Putamen (tissue), 1 donor: ENCODE measurements at places on chromosomes 1 and 21.
A peak's percentile ranks its signal among the peaks of the same experiment; 100 is the strongest.

DNA sequence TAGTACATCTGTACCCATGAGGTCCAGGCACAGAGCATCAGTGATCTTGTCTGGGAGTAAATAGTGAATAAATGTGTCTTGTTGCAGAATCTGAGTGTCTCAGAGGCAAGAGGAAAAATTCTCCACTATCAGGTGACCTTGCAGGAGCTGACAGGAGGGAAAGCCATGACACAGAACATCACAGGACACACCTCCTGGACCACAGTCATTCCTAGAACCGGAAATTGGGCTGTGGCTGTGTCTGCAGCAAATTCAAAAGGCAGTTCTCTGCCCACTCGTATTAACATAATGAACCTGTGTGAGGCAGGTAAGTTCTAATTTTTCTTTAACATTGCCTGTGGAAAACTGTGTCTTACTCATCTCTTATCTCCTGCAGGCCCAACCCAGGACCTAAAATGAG, 43.1 kb downstream of the IL12RB2 start:
- no peak for DNase-seq

DNA sequence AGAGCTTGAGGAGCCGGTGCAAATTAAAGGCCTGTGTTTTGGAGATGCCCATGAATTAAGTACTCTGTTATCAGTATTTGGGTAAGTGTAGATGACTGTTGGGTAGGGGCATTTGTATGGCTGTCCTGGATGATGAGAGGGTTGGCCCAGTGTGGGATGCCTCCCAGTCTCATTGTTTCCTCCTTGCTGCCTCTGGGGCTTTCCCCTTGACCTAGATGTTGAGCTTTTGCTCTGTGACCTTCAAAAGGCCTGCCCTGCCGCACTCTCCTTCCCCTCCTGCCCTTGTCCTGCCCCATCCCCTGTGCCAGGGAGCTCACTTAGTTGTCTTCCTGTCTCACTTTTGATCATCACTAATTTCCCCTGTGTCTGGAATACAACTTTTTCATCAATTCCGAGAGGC, 10.0 kb downstream of the GALNT2 start:
- no peak for DNase-seq

DNA sequence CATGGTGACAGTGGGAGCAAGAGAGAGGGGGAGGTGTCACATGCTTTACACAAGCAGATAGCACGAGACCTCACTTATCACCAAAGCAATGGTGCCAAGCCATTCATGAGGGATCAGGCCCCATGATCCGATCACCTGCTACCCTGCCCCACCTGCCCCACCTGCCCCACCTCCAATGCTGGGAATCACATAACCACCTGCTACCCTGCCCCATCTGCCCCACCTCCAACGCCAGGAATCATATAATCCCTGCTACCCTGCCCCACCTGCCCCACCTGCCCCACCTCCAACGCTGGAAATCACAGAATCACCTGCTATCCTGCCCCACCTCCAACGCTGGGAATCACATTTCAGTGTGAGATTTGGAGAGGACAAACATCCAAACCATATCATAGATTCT, 10.6 kb upstream of the AIRE start:
- DNase-seq: no peak

- no peak for DNase-seq
Measured at GRCh38 chr21:42843056-42843455, 36.3 kb downstream of the WDR4 start.

- DNase-seq: no peak
Measured at GRCh38 chr1:205014783-205015182, 28.2 kb upstream of the CNTN2 start.

DNA sequence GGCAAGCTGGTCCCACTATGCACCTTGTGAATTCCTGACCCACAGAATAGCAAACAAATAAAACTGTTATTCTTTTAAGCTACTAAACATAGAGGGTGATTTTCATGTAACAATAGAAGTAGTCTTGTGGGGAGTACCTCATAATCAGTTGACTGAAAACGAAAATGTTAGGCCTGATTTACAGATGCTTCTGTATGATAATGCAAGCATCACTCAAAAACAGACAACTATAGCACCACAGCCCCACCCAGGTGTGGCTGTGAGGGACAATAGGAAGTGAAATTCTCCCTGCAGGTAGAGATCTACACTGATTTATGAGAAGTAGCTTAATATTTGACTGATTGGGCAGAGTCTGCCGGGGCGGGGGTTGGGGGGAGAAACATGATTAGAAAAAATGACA, 26.5 kb upstream of the KRTAP19-8 start:
- DNase-seq: no peak

DNA sequence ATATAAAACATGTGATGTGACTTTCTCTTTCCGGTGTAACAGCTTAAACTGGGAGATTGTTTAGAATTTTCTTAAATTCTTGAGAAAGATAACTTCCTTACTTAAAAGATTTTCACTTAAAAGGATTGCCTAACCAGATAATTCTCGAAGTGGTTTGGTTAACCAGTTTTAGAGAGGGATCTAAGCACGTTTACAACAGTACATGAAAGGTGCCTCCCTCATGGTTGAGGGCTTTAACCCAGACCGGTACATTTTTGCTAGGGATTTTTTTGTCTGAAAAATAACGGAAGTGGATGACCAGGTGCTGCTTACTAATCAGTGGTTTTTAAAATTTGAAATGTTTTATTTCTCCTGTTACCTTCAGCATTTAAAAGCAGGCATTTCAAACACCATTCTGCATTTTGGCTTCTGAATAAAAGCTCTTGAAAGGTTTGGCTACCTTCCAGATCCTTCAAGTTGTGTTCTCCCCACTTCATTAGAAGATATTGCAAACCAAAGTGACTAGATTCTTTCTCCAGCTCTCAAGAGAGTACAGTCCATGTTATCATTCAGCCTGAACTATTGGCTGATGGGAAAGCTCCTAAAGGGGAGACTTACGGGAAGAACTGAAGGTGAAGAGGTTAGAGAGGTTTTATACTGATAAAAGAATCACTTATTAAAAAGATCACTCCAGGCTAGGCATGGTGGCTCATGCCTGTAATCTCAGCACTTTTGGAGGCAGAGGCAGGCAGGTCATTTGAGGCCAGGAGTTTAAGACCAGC, 12.8 kb downstream of the S100PBP start:
- no peak for DNase-seq

DNA sequence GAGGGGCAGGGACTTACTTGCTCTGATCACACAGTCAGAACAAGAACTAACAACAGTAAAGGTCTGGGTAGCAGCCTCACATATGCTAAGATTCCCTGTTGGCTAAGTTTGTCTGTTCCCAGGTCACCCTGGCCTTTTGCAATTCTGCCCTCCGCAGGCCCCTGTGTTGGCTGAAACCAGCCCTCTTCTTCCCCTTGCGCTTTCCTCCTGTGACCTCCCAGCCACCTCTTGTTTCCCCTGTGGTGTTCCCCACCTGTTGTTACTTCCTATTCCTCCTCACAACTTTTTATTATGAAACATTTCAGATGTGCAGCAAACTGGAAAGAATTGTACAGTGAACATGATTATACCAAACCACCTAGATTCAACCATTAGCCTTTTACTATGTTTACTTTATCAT, 23.4 kb downstream of the MAPKAPK2 start:
- DNase-seq: no peak

DNA sequence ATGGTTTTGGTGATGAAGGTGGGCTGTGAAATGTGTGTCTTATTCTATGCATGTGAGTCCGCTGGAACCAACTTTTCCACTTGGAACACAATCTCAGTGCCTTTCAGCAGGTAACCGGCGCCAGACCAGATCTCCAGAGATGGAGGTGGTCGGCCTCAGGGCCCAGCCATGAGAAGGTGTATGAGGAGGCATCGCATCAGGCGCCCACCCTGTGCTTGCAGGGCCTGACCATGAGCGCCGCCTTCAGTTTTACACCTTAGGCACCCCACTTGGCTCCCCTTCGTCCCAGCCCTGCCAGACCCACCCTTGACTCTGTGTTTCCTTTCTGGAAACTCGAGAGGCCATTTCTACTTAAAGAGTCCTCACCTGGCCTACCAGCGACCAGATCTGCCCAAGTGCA, 48.6 kb upstream of the ATF3 start:
- no peak for DNase-seq

DNA sequence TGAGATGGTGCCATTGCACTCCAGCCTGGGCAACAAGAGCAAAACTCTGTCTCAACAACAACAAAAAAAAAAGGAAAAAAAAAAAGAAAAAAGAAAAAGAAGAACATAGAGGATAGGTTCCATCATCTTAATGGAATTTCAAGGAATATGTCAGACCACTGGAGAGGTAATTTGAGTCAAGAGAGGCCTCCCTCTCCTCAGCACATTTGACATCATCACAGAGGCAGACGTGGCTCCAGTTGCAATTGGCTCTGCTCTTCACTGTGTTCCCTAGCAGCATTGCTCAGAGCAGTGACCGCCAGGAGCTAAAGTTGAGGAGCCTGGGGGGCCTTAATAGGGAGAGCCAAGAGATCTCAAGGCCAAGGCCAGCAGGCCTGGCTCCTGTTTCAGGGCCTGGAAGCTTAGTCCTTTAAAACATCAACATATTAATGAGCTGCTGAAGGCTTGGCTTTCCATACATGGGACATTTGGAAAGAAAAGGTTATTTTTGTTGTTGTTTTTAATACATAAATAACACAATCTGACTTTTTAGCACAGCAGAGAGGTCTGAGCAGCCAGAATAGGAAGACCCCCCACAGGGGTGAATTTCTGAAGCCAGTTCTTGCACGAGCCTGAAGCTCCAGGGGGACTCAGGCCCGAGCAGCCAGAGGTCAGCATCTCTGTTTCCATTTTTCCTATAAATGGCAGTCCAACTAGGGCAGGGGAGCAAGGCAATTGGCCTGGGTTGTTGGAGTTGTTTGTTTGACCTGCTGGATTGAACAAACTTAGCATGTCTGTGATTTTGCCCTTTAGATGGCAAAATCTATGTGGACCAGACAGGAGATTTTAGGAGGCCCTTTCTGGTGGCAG, 118.3 kb upstream of the FGGY start:
- DNase-seq: peak; percentile 27

DNA sequence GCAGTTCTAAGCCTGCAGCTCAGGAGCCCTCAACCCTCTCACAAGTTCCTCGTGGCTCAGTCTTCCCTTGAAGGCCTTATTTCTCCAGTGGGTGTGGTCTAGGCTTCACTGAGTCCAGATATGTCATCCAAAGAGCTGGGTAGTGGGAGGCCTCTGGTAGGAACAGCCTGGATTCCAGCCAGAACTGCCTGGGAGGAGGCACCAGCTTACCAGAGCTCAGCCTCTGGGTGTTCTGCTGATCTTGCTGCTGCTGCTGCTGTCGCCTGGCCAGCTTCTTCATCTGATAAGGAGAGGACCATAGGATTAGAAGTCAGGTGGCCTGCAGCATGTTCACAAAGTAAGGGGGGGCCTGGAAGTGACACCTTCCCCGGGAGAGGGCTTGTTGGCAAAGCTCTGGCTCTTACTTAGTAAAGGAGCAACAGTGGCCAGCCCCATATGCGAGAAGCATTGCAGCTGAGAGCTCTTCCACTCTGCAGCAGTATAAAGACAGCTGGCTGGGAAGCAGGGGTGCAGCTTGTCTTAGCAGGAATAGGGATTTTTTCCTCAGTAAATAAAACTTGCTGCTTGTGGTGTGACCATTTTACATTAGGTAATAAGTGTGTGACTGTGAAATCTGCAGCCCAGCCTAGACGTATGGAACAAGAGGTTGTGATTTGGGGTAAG, 148.5 kb downstream of the LMX1A start:
- DNase-seq: no peak

- DNase-seq: no peak
Measured at GRCh38 chr21:36613059-36613458, 85.9 kb upstream of the SIM2 start.

DNA sequence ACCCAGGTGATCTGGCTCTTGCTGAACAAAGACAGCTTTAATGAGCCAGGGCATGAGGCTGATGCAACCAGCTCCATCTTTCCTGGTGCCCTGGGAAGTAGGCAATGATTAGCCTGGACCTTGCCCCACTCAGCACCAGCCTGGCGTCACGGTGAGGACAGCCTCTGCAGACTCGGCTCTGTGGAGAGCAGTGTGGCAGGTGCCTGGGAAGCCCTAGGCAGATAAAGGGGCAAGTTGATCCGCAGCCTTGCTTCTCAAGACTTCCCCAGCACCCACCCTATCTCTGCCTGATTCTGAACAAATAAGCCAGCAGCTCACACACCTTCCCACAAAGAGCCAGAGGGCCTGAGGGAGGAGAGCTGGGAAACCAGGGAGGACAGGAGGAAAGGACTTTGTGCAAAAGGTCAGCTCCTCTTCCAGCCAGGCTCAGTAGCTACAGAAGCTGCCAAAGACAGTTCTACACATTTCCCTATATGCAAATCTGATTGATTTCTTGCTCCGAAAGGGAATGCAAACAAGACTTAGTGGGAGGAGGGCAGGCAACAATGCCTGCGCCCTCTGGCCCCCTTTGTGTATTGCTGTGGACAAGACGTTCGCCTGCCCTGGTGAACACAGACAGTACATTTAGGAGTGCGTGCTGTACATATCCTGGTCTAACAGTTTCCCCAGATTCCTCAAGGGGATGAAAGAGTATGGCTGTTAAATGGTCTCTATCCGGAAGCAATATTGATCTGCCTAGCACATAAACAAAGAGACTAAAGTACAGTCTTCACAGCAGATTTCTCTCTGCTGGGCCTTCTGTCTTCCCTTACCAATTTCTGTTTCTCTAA, 63.8 kb downstream of the BCAR3 start:
- no peak for DNase-seq

GRCh38 chr21:34691390-34692032, 22.7 kb downstream of the CLIC6 start:
- no peak for DNase-seq

GRCh38 chr1:94591823-94592570, 50.4 kb upstream of the F3 start:
- DNase-seq: peak; percentile 85

DNA sequence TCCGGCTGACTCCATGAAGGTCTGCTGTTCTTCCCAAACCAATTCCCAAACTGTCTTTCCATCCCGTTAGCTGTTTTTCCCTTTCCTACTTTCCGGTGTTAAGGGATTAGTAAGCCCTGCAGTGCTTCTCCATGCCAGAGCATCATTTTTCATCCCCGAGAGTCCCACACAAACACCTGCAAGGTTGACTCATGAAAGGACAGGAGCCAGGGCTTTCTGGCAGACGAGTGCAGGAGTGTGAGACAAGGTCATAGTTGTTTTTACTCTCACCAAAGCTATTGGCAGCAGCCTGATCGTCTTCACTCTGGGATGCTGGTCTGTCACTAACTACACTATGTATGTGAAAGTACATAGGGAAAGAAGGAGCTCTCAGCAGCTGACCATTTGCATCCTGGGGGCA, 10.2 kb upstream of the BECN2 start:
- DNase-seq: no peak

GRCh38 chr1:117586747-117587498, 18.9 kb upstream of the TENT5C start:
- no peak for DNase-seq

DNA sequence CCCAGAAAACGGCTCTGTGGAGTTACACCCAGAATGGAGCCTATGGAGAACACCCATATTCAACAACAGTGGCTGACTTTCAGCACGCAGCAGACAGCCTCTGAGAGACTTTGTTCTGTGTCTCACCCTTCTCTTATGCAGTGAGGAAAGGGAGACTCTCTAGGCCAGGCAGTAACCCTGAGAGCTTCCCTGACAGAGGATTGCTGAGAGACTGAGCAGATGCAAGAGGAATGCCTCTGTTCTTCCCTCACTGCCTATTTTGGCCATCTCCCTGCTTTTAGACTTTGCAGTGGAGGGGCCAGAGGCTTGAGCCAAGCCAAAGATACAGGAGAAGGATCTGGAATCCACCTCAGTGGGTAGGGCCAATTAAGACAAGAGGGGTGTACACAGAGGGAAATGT, 41.8 kb upstream of the SLC16A1 start:
- DNase-seq: no peak

GRCh38 chr1:115057661-115058254, 28.1 kb downstream of the TSHB start:
- DNase-seq: no peak

- DNase-seq: no peak
Measured at GRCh38 chr21:44299085-44299457, 782 bp upstream of the PFKL start.

- DNase-seq: no peak
Measured at GRCh38 chr1:226066415-226067078, 4.0 kb downstream of the H3-3A start.
